Smooth muscle cell of the umbilical artery (primary cell): ENCODE measurements at places on chromosomes 1 and 21. TPM values are rescaled to one million over a fixed set of nuclear protein-coding genes. Genes with fewer than 3 reads are reported as not detected.

Gene BCAN
- total RNA-seq: not detected in 2 replicates

Gene GLIS1
- total RNA-seq: 0.37 and 2.7 TPM in 2 replicates

Gene LRRC8D
- total RNA-seq: 25.2 and 31.8 TPM in 2 replicates

Gene GJA8
- not detected in 2 replicates for total RNA-seq

Gene DCAF8
- total RNA-seq: 67.1 and 81.3 TPM in 2 replicates

Gene NUAK2
- 6.4 and 6.8 TPM in 2 replicates for total RNA-seq

Gene SIK1
- 3.3 and 9.0 TPM in 2 replicates for total RNA-seq

Gene ZRANB2
- total RNA-seq: 37.4 and 64.4 TPM in 2 replicates

Gene CD1D
- total RNA-seq: 0.51 and 3.0 TPM in 2 replicates

Gene FAM167B
- 0.78 TPM in 1 of 2 replicates, not detected in the other for total RNA-seq

Gene SELP
- total RNA-seq: not detected in 2 replicates

Gene MRPS21
- total RNA-seq: 34.7 and 52.0 TPM in 2 replicates

Gene RHCE
- total RNA-seq: 1.2 and 1.8 TPM in 2 replicates

Gene DNAI4
- 5.6 and 9.2 TPM in 2 replicates for total RNA-seq
